ENCODE measurements at places on chromosomes 13 and 19.

GRCh38 chr13:77745784-77746183 lies 48.3 kb downstream of the SLAIN1 start:
- DNase-seq, result no peak

DNA sequence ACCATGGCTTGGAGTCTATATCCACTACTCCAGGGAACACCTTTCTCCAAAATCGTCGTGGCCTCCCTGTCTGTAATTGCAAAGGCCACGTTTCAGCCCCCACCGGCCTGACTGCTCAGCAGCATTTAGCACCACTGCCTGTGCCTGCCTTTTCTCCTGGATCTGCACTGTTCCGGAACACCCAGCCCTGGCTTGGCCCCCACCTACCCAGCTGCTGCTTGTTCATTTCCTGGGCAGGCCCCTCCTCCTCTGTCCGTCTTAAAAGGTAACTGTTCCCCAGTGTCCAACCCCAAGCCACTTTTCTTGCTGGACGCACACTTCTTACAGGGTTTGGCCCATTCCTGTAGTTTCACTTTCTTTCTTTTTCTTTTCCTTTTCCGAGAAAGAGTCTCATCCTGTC lies 8.5 kb upstream of the SYT5 start:
- no peak for DNase-seq

DNA sequence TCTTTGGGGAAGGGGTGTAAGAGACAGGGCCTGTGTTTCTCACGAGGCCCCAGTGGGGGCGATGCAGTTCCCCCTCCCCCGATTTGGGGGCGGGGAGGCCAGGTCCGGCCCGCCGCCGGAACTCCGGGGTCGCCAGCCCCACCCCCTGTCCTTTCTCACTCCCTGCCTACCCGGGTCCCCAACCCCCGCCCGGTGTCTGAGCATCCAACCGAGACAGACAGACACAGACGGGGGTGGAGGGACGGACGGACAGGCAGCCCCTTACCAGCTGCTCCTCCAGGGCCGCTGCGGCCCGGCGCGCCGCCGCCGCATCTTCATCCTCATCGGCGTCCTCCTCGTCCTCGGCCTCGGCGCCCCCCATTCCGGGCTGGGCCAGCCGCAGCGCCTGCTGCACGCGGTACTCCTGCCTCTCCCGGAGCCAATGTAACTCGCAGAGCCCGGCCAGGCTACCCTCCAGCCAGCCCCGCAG lies 397 bp downstream of the DACT3 start:
- DNase-seq, result peak; percentile 35

- DNase-seq, result no peak
These were observed 17.8 kb upstream of the TMEM255B start for GRCh38 chr13:113741191-113741668.

DNA sequence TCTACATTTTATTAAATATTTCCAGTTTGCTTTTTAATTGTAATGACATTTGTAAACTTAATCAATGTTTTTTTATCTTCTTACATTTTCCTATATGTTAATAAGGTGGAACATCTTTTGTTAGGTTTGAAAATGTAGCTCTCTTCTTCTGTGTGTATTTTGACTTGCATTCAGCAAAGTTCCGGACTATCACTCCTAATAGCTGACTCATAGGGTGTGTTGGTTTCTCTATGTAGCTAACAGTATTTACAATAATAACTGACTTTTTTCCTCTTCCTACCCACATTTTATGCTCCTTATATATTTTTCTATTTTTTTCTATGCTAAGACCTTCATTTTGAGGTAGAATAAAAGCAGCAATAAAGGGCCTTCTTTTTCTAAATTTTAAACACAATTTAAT lies 28.1 kb downstream of the MYO16 start:
- no peak for DNase-seq

- DNase-seq, result no peak
These were observed 31.6 kb upstream of the TFDP1 start for GRCh38 chr13:113552786-113553434.

- no peak for DNase-seq
These were observed 9.3 kb upstream of the CPAMD8 start for GRCh38 chr19:17035842-17036424.

DNA sequence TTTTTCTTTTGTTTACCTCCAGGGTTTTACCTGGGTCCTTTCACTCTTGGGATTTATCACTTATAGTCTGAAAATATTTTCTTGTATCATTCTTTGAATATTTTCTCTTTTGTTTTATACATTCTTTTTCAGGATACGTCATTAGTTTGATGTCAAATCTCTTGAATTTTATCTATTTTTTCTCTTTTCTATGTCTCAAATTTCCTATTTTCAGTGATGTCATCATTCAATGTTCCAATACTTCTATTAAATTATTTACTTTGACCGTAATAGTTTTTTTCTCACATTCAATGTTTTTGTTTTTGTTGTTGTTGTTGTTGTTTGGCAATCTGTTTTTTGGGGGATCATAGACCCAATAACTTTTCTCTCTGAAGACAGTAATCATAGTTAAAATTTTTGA lies 83.5 kb downstream of the PRR20E start:
- DNase-seq, result no peak

GRCh38 chr19:480016-480855 lies 16.1 kb upstream of the MADCAM1 start:
- peak; percentile 70 for DNase-seq

DNA sequence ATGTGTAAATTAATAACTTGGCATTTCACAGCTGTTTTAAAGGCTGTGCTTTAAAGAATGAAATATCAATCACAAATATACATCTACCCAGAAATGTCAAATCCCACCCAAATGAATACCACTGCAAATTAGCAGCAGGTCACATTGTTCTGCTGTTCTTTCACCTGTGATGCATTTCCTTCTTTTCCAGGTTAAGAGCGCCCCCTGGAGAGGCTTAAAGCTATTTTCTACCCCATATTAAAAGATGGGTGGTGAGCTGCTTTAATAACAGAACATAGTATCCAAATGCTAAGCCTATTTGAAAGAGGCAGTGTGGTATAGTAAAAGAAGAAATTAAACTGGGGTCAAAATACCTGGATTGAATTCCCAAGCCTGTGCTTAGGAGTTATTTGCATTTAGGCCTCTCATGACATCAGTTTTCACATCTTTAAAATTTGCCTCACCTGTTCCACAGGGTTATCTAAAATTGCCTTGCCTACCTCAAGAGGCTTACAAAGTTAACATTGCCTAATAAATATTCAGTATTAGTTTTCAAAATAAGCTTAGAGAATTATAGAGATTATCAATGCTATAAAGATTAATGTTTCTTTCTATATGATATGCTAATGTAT lies 396.9 kb upstream of the SLITRK5 start:
- no peak for DNase-seq

- DNase-seq, result no peak
These were observed 62.7 kb upstream of the MYCBP2 start for GRCh38 chr13:77389625-77390000.

DNA sequence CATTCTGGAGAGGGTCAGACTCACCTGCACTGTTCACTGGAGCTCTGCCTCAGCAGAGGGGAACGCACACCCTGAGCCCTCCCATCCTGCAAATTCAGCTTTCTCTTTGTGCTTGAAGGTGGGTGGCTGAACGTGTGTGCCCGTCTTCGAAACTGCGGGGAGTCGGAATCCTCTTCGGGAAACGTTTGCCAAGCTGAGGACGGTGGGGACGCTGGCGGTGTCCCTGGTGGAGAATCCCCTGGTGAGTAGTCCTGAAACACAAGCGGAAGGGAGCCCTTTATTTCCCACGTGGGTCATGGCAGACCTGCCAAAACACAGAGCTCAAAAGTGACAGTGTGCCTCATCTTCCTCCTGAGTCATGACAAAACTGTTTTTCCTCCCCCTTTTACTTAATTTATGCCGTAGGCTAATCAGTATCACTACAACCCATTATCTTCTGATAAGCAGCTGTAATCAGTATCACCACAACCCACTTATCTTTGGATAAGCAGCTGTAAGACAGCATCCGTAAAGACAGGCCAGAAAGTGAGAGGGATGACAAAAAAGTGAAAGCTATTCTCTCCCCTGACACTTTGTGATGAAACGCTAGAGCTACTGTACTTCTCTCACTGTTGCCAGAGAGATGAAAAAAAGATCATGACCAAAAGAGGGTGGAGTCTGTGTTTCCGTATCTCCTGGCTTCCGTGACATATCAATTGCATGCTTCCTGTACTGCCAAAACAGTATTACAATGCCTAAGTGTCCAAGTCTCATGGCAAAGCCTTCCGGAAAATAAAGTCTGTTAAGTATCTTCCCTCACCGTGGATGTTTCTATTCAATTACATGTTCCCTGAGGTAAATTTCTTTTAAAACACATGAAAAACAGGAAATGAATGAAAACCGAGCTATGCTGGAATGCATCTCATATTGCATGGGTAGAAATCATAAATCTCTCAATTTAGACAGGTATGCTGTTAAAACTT lies 155.5 kb downstream of the TBC1D4 start:
- DNase-seq, result no peak

DNA sequence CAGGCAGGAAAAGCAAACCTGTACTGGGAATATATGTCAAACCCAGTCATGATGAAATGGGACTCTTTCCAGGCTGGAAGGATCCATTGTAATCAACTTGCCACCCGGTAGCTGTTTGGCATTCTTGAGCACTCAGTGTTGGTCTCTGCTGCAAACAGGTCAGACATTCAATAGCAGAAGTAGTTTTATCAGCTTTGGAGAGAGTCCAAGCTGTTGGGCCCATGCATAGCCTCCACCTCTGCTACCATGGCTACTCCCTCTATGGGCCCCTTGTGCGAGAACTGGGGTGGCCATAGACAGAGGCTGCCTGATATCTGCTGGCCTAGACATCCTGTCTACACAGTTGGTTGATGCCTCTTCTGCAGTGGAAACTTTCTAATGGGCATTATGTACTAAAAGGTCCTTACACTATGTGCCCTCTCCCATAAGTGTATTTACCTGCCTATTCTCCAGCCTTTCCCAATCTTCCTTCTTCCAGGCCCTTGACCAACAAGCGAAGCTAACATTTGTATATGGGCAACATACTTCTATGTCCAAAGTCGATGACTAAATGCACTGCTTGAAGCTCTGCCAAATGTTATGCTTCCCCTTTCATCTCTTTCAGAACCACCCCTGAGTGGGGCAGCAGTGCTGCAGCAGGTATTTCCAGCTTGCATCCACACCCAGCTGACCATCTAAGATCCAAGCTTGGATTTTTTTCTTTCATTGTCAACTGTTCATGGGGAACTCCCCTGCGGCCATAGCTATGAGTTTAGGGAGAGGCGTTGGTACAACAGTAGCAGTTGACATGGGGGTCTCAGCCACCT lies 5.3 kb upstream of the RNF6 start:
- no peak for DNase-seq

GRCh38 chr19:56217039-56217949 lies 15.2 kb downstream of the ZSCAN5C start:
- DNase-seq, result no peak

DNA sequence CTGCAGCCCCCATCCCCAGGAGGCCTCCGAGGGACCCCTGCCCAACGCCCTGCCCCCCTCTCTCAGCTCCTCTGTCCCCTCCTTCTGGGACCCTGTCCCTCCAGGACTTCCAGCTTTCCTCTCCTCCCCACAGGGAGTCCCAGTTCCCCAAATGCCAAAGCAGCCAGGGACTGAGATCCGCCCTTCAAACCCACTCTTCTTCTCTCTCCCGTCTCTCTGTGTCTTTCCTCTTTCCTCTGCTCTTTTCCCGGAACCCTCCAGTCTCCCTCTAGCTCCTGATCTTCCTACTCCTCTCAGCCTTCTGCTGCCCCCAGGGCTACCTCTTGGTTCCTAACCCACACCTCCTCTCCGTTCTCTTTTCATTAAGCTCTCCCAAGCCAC lies 377 bp downstream of the CA11 start:
- DNase-seq, result no peak

GRCh38 chr13:111210544-111211469 lies 95.7 kb downstream of the ARHGEF7 start:
- no peak for DNase-seq

DNA sequence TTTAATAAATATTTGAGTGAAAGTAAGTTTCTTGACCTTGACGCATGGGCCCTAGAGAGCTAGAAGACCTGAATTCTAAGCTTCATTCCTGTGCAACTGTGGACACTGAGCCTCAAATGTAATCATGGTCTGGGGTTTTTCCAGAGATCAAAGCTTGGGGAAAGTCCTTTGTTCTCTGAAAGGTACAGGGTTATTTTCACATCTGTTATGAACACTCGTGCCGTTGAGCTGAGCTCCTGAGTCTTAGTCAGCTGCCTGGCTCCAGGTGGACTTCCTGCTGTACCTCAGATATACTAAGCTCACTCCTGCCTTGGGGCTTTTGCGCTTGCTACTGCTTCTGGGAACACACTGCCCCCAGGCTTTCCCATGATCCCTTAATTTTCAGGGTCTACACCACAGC lies 7.5 kb upstream of the ZBTB32 start:
- DNase-seq, result no peak

- DNase-seq, result no peak
These were observed 187.1 kb downstream of the RAP2A start for GRCh38 chr13:97621025-97621424.

- no peak for DNase-seq
These were observed 122.9 kb downstream of the MIPEP start for GRCh38 chr13:23766283-23766682.

All from hypothalamus (tissue), 51 donors.